ENCODE measurements at places on chromosomes 4 and X.

GRCh38 chrX:81110286-81110685, 91.4 kb downstream of the HMGN5 start:
- DNase-seq, result no peak

DNA sequence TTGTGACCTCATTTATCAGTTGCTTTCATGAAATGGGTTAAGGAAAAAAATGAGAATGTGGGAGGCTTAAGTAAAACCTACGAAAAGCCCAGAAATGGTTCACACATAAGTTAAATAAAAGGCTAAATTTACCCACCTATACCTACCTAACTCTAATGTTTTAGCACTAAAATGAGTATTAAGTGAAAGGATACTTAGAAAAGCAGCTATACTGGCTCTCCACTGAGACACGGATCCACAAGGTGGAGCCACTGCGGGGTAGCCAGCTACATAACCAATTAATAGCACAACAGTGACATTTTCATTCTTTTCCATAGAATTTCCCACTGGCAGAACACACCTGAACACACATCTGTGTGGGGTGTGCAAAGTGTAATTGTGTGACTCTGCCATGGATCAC, 101.9 kb downstream of the MAML3 start:
- peak; percentile 35 for DNase-seq

GRCh38 chrX:21943460-21944135, 3.1 kb downstream of the SMS start:
- no peak for DNase-seq

DNA sequence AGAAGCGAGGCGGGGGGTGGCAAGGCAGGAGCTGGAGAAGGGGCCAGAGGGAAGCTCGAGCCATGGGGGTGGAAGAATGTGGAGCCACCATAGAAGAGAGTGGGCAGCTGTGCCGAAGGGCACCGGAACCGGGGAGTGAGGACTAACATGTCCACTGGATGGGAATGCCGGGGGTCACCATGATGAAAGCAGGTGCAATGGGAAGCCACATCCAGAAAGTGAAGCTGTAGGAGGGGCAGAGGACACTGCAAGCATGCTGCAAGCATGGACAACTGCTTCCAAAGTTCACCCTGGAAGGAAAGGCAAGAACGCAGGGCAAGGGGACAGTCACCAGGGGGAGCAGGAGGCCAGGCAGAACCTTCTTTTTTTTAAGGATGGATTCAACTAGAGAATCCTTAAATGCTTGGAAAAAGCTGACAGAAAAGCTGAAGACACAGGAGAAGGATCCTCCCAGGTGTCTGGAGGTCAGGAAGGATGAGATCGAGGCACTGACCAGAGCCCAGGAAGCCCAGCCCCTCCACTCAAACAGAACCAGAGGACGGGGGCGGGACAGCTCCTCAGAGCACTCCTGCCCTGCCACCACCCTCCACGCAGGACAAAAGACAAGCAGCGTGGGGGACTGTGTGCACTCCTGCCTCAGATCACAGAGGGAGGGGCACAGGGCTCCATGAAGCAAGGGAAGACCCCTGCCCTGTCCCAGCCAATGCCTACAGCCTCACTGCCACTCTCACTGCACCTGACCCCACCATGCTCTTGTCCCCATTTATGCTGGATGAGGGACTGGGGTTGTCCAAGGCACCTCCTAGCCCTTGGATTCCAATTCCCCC, 169.2 kb downstream of the AFAP1 start:
- DNase-seq, result no peak

GRCh38 chr4:188109157-188109755, at the start of gene TRIML2:
Gene TRIML2 (minus strand): TSS chr4:188109603. CDS start chr4:188105368, 4,235 bp downstream.
- no peak for DNase-seq

DNA sequence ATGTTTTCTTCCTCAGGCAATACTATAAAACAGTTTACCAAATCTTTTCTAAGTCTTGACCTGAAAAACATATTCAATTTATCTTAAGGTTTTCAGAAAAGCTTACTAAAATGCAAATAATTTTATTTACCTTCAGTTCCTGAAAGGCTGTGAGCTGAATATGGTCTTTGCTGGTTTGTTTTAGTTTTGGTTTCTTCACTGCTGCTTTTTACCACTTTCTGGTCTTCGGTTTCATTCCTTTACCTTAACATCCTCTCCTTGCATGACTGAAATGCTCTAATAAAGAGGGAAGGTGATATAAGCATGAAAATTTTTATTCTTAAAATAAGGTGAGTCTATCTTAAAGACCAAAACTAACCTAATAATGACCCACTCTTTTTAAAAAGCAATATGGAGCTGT, 97.1 kb upstream of the NRK start:
- no peak for DNase-seq

DNA sequence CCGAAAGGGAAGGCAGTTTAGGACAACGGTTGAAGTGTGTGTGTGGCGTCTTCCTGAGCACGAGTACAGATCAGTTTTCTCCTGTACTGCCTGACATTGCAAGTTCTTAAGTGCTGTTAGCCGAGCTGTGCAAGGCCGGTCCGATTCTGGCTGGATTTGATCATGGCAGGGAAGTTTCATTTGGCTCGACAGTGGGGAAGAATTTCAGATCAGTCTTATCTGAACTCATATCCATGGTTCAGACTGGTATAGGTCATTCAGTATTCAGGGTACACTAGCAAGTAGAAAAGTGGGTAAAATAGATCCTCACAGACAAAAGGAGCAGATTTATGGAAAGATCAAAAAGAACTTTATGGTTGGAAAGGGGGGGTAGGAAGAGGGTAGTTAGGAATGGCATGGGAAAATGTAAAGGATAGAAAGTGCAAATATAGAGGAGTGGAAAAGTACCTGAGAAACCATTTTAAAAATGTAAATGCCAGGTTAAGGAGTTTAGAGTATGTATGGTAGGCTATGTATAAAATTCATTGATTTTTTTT, 716 bp downstream of the THAP9 start:
- no peak for DNase-seq

- no peak for DNase-seq
These were observed 12.6 kb downstream of the PPA2 start for GRCh38 chr4:105461221-105461620.

DNA sequence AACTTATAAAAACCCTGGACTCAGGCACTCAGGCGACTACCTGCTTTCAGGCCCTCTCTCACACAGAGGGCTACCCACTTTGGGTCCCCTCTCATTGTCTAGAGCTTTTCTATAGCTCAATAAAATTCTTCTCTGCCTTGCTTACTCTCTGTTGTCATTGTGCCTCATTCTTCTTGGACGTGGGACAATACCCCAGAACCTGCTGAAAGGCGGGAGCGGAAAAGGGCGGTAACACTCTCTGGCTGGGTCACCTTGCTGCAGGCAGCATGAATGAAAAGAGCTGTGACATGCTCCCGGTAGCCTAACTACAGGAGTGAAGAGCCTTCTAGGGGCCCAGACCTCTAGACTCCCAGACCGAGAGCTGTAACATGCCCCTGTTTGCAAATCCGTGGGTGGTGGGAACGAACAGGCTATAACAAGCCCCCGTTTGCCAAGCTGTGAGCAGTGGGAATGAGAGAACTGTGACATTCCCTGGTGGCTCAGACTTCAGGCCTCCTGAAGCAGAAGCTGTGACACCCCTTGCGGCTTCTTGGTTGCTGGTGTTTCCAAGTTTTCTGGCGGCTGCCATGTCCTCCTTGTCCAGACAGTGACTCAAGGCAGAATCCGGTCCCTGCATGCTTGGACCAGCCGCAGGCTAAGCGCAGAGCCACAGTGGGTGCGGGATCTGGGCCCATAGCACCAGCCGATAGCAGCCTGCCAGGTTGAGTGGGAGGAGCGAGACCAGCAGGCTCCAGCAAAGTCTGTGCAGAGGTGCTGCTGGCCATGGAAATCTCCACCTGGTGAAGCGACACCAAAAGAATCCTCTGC, 684.6 kb downstream of the ARAP2 start:
- DNase-seq, result no peak

DNA sequence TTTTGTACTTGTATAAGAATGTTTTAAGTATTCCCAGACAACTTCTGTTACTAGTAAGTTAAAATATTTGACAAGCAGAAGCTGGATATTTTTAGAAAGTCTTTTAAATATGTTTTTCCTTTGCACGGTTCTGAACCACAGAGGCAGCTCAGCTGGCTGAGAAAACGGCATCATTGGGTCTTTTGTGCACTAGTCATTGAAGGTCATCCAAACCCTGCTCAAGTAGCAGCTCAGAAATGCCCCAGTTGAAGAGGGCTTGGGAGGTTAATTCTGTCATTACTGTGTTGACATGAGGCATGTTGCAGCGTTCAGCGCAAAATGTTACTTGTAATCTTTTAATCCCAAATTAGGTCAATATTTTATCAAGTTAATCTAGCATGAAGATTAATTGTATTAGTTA, 383.7 kb upstream of the FAM241A start:
- no peak for DNase-seq

DNA sequence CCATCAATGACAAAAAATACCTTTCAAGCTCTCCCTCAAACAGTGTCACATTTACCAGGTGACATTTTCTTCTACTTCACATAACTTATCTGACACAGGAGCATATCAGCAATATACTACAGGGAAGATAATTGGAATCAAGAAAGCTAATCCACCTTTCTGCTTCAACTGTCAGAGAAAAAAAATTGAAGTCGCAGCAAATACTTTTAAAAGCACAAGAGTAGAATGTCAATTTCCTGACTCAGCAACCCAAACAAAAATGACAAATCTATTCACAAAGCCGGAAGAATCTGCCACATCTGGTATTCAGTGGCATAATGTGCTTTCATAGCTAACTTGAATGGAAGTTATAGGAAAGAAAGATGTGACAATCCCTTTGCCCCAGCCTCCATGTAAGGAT, 36.7 kb downstream of the AGA start:
- DNase-seq, result no peak

DNA sequence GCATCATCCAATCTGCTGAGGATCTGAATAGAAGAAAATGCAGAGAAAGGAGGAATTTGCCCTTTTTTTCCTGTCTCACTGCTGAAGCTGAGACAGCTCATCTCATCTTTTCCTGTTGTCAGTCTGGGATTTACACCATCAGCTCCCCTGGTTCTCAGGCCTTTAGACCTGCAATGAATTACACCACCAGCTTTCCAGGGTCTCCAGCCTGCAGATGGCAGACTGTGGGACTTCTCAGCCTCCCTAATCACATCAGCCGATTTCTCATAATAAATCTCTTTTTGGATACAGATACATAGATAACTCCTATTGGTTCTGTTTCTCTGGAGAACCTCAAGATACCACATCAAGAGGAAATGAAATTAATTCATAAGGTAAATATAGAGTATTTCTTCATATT, 134.6 kb upstream of the MAB21L2 start:
- no peak for DNase-seq

DNA sequence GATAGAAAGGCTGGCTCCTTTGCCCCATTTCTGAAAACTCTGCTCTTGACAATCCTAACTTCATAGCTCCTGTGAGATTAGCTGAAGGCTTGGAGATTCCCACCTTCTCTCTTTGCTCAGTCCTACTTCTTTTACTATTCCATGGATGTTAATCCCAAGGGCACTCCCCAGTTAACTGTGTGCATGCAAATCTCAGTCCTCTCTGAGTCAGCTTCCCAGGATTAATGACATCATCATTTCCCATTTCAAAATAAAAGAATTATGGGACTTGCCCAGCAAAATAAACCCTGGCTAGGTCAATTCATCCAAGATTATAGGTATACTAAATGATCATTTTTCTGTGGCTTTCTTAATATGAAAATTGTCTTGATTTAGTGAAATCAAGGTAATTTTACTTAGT, 328.6 kb upstream of the NR3C2 start:
- DNase-seq, result no peak

DNA sequence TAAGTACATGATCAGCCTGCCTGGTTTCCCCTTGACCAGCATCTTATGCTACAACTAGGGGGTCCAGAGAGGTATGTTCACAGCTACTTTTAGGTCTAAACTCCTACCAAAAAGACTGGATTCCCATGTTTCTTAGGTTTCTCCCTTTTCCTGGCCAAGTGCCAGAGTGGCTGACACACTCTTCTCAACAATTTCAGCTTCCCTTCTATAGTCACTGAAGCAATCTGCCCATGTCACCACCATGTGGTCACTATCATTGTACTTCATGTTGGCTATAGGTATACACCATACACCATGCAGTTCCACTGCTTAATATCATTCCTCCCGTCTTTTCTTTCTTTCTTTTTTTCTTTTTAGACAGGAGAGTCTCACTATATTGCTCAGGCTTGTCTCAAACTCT, 66.9 kb downstream of the KLHL13 start:
- no peak for DNase-seq

- DNase-seq, result no peak
These were observed 206.5 kb downstream of the ENOX2 start for GRCh38 chrX:130696542-130696941.

DNA sequence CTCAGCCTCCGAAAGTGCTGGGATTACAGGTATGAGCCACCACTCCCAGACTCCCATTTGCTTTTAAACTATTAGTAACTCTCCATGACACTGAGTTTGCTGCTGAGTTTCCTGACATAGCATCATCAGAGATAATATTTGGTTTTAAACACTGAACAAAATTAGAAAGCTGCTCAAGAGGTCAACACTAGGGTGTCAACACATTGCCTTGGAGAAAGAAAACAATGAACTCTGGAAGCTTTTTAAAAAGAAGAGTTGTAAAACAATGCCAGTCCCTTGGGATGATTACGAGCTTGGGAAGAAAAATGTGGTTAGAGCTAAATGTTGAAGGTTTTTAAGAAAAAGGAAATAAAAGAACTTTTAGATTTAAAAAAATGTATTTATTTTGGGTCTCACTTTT, 264.8 kb downstream of the CAMK2D start:
- no peak for DNase-seq

DNA sequence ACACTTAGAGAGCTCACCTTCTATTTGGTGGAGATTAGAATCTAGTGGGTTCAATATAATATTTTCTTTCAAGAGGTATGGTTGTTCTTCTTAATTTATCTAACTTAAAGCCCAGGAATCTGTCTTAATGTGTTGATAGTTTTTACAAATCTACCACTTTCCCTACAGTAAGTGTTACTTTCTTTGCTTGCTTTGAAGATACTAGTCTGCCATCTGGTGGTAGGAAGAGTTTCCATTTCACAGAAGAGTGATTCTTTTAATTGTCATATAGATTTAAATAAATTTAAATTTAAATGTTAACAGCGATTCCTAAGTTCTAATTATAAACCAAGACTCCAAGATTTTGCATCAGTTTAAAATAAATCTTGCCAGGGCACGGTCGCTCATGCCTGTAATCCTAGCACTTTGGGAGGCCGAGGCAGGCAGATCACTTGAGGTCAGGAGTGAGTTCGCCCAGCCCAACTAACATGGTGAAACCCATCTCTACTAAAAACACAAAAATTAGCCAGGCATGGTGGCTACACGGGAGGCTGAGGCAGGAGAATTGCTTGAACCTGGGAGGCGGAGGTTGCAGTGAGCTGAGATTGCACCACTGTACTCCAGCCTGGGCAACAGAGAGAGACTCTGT, 43.5 kb downstream of the NUDT9 start:
- DNase-seq, result no peak

GRCh38 chr4:146382194-146382593, 139.5 kb downstream of the SLC10A7 start:
- DNase-seq, result no peak

Data from stimulated activated CD4-positive, alpha-beta T cell treated with anti-CD3 and anti-CD28 coated beads, Interleukin-4, amount 100 ng/mL, for 24 hours (primary cell).